ENCODE measurements at places on chromosomes 16 and 17.

- DNase-seq, result no peak
Observed at GRCh38 chr16:66481943-66482390, 54.9 kb downstream of the BEAN1 start.

- no peak for DNase-seq
Observed at GRCh38 chr17:68257934-68258333, 10.1 kb downstream of the AMZ2 start.

GRCh38 chr16:84648595-84649510 lies 542 bp downstream of the KLHL36 start:
- DNase-seq, result no peak

DNA sequence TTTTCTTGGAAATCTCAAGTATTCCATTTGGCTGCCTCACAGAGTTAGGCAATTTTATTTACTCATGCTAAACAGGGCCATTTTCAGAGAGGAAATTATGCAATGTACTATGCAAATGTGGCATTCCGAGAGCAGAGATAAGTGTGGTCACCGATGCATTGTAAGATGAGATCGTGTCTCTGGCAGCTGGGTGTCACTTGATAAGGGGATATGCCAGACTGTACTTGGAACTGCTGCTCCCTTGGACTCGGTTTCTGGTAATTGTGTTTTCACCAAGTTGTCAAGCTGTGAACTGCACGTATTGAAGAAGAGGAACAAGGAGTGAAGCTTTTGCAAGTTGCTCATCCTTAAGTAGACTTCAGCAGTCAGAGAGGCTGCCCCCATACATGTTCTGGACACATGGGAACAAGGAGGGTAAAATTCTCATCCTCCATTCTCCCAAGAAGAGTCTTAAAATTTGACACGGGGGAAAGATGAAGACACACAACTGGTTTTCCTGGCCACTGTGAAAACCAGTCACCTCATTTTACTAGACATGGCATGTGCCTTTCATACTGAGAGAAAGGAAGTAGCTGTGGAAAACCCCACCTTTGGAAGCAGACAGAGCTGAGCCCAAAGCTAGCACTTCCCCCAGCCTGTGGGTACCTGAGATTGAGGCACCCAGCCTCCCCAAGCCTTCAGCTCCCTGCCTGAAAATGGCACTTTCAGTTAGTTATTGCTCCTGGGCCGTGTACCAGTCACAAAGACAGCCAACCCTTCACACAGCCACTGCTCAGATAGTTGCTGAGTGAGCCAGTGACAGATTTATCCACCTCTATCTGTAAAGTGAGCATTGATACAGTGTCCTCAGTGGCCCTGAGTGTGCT lies 150.7 kb downstream of the SOCS1 start:
- DNase-seq, result no peak

GRCh38 chr16:27571433-27572326 lies 21.7 kb downstream of the KATNIP start:
- no peak for DNase-seq

- no peak for DNase-seq
Observed at GRCh38 chr17:76676629-76677028, 33.1 kb upstream of the ST6GALNAC1 start.

GRCh38 chr16:30997725-30998711 lies 12.4 kb downstream of the STX1B start:
- no peak for DNase-seq

GRCh38 chr17:83101805-83102480 lies 22.5 kb downstream of the METRNL start:
- DNase-seq, result no peak

All from brain pericyte (primary cell).